IMR-90 (cell line): ENCODE measurements at places on chromosomes 7 and 10. TPM values are rescaled to one million over a fixed set of nuclear protein-coding genes. Genes with fewer than 3 reads are reported as not detected.

Gene NCOA4
- 188 and 202 TPM in 2 replicates for total RNA-seq

GRCh38 chr10:126959906-126960685 lies 54.9 kb downstream of the DOCK1 start:
- no peak for DNase-seq

Gene ASB10
- not detected in 2 replicates for total RNA-seq

DNA sequence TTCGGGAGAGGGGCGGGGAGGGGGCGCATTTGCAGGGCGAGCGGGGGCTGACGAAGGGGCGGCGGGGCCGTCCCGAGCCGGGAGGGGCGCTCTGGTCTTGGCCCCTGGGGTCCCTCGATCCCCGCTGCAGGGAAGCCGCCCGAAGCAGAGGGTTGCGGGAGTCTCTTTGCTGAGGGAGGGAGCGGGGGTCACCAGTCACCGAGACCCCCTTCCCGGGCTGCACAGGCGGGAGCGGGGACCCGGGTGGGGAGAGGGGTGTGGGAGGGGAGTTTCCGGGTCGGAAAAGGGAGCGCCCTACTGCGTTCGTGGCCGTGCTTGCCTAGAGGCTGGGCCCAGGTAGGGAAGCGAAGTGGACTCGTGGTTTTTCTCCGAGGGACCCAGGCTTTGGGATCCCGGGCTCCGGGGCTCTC lies 422 bp downstream of the AP1S1 start:
- no peak for DNase-seq

Gene EEPD1
- 7.3 and 8.1 TPM in 2 replicates for total RNA-seq

- peak; percentile 95 for DNase-seq
These were observed 46.1 kb downstream of the ZCCHC24 start for GRCh38 chr10:79399223-79399831.

- no peak for DNase-seq
These were observed 274.7 kb downstream of the USP6NL start for GRCh38 chr10:11336722-11337162.

DNA sequence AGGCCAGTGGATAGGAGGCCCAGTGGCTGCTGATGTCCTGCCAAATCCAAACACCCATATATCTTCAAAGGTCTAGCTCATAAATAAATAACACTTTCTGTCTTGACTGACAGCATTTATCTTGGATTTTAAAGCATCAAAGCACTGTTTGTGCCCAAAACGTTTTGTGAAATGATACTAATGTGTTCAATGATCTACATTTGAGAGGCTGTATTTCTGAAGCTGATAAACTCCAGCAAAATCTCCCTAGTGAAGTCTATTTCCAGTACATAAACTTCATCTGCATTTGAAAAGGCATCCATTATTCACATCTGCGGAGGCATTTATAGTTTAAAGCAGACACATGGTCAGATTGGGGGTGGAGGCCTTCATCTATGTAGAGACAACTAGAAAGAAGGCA lies 276.3 kb downstream of the HPSE2 start:
- no peak for DNase-seq

DNA sequence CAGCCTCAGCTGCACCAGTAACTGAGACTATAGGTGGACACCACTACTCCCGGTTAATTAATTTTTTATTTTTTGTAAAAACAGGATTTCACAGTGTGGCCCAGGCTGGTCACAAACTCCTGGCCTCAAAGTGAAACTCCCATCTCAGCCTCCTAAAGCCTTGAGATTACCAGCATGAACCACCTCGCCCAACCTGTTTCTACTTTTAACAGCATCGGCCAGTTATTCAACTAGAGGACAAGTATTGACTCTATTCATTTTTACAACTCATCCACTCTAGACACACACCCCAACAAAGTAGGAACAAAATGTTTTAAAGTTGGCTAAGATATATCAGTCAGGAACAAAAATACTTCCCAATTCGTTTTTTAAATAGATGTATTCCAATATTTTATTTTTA lies 334.8 kb downstream of the PARD3 start:
- no peak for DNase-seq

GRCh38 chr7:77393261-77393660 lies 22.9 kb downstream of the GSAP start:
- peak; percentile 66 for DNase-seq

DNA sequence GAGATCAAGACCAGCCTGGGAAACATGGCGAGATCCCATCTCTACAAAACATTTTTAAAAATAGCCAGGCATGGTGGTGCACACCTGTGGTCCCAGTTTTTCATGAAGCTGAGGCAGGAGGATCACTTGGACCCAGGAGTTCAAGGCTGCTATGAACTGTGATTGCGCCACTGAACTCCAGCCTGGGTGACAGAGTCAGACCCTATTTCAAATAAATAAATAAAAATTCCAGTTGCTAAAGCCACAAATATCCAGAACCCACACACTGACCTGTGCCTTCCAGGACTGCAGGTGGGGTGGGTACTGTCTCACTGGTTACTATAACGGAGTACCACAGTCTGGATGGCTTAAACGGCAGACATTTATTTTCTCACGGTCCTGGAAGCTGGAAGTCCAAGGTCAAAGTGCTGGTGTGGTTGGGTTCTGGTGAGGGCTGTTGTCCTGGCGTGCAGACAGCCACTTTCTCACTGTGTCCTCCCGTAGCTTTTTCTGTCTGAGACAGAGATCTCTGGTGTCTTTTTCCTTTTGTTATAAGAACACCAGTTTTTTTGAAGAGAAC lies 38.8 kb downstream of the ASB13 start:
- no peak for DNase-seq

- DNase-seq: peak; percentile 39
These were observed 67.4 kb downstream of the REEP3 start for GRCh38 chr10:63588436-63589167.

- DNase-seq: no peak
These were observed 32.8 kb downstream of the CPVL start for GRCh38 chr7:29113384-29114102.

Gene TRPV5
- not detected in 2 replicates for total RNA-seq

GRCh38 chr10:33422471-33423153 lies 88.1 kb upstream of the NRP1 start:
- DNase-seq: no peak

GRCh38 chr10:30858499-30858898 lies 173.2 kb downstream of the ZNF438 start:
- peak; percentile 40 for DNase-seq

DNA sequence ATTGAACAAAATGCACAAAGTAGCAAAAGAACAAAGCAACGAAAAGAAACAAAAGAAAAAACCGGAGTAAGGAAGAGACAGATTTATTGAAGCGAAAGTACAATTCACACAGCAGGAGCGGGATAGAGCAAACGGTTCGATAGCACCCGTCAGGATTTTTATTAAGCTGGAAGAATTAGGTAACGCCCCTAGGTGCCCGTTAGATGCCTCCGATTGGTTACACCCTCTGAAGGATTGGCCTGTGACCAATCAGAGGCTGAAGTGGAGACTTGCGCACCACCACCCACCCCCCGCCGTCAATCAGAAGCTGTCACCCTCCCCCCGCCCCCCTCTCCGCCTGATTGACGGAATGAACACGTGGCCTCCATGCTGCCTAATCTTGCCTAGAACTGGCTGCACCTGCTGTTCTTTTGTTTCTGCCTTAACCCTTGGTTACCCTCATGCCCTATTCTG lies 16.8 kb downstream of the OCM2 start:
- DNase-seq: no peak
